ENCODE measurements at places on chromosomes 7 and 10. TPM values are rescaled to one million over a fixed set of nuclear protein-coding genes. Genes with fewer than 3 reads are reported as not detected.

The HABP2 gene
- not detected for total RNA-seq

The CPA4 gene
- total RNA-seq: 6.8 TPM

The RNF32 gene
- total RNA-seq: 1.8 TPM

The CCL24 gene
- total RNA-seq: not detected

The DYDC2 gene
- total RNA-seq: not detected

The MNX1 gene
- total RNA-seq: not detected

The SYT15 gene
- total RNA-seq: 0.16 TPM

The TET1 gene
- 14.3 TPM for total RNA-seq

The LFNG gene
- 20.3 TPM for total RNA-seq

The ATRNL1 gene
- total RNA-seq: 0.65 TPM

The FANK1 gene
- total RNA-seq: 1.5 TPM

The TCERG1L gene
- total RNA-seq: not detected

The WDR91 gene
- 20.9 TPM for total RNA-seq

The PRKAR1B gene
- 9.2 TPM for total RNA-seq

The OLAH gene
- total RNA-seq: not detected

The ANKRD16 gene
- total RNA-seq: 7.3 TPM

The DRGX gene
- not detected for total RNA-seq

The HELLS gene
- total RNA-seq: 6.6 TPM

The AGR3 gene
- not detected for total RNA-seq

The OPALIN gene
- not detected for total RNA-seq

The TSC22D4 gene
- total RNA-seq: 31.6 TPM

The RAMP3 gene
- total RNA-seq: 0.24 TPM

The TAS2R41 gene
- 0.49 TPM for total RNA-seq

The CADPS2 gene
- 15.3 TPM for total RNA-seq

The NPSR1 gene
- total RNA-seq: not detected

The GOLGA7B gene
- under 0.01 TPM for total RNA-seq

The RAPGEF5 gene
- total RNA-seq: 0.49 TPM

The NPTX2 gene
- 9.6 TPM for total RNA-seq

The DDC gene
- total RNA-seq: not detected

The SOSTDC1 gene
- 0.73 TPM for total RNA-seq

The ADO gene
- 28.4 TPM for total RNA-seq

The ANXA8L1 gene
- total RNA-seq: not detected

The C10orf143 gene
- 1.3 TPM for total RNA-seq

The GPRIN2 gene
- not detected for total RNA-seq

The CHCHD2 gene
- total RNA-seq: 215 TPM

The BMPER gene
- 93.3 TPM for total RNA-seq

The MYOZ1 gene
- 0.12 TPM for total RNA-seq

The WDR86 gene
- 0.24 TPM for total RNA-seq

The FKBP6 gene
- total RNA-seq: not detected

Data from hair follicle dermal papilla cell (primary cell).